Myocyte (in vitro differentiated cells): ENCODE measurements at places on chromosomes 2 and 18. TPM values are rescaled to one million over a fixed set of nuclear protein-coding genes. Genes with fewer than 3 reads are reported as not detected.

DNA sequence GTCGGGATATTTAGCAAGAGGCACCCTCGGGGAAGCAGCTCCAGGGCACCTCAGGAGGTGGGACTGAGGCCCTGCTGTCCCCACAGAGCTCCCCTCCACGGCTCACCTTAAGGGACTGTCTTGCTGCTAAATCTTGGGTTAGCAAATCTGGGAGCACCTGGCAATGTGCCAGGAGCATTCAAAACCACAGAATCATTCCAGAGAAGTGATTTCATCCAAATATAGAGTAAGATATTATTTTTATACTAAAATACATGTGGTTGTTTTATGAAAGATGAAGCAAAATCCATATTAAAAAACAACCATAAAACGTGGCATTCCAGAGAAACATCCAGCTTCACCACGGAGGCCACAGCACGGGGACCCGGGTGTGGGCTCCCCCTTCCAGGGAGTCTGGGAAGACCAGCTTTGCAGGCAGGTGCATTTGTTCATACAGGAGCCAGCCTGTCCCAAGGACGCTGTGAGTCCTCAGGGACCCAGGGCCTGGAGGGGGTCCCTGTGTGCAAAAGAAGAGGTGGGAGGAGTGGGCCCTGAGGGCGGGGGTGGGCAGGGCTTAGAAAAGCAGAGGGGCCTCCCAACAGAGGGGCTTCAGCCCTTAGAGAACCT, 16.3 kb downstream of the HS1BP3 start:
- peak; percentile 72 for DNase-seq

GRCh38 chr2:70340761-70341476, 39.1 kb upstream of the FAM136A start:
- DNase-seq: peak; percentile 49

- peak; percentile 79 for DNase-seq
These were observed 6.5 kb upstream of the KCNG2 start for GRCh38 chr18:79790996-79791972.

DNA sequence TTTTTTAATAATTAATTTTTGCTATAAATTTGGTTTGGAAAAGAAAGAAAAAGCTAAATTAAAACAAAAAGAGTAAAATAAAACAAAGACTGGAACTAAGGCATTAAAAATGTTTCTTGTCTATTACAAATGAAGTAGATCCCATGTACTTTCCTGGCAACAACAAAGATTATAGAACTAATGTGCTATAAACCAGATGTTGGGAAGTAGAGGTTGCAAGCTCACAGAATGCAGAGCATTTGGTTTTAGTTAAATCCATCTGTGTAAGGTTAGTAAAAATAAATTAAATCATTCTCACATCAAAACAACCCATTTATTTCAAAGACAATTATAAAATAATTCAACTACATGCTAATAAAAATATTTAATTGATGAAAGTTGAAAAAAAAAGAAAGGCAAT, 157.2 kb upstream of the ZC3H15 start:
- no peak for DNase-seq

- DNase-seq: peak; percentile 59
These were observed 44.1 kb downstream of the ATOH8 start for GRCh38 chr2:85797921-85798320.

- DNase-seq: no peak
These were observed 221.8 kb downstream of the MREG start for GRCh38 chr2:215791481-215791937.

DNA sequence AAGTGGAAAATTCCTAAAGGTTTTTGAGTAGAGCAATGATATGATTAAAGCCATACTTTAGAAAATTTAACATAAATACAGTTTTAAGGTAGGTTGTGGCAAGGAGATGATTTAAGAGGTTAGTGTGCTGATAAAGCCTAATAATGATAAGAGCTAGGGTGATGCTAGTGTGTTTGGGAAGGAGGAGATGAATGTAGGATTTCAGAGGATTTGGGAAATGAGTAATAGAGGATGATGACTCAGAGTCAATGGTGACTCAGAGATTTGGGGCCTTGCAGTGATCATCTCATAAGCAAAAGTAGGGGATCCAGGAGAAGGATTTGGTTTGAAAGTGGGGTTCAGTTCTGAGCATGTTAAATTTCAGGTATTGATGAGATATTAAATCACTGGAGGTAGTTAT, 23.3 kb downstream of the STAMBP start:
- peak; percentile 56 for DNase-seq

DNA sequence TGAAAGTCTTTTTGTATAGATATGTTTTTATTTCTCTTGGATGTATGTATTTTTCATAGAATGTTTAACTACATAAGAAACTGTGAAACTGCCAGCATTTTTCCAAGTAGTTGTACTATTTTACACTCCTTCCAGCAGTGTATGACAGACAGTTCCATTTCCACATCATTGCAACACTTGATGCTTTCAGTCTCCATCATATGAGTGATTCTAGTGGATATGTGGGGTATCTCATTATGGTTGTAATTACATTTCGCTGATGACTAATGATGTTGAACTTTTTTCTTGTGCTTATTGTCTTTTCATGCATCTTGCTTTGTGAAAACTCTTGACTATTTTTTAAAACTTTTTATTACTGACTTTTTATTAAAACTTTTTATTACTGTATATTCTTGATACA, 101.4 kb downstream of the ARHGAP28 start:
- DNase-seq: no peak

GRCh38 chr2:41933046-41933420, 114.8 kb upstream of the PKDCC start:
- peak; percentile 72 for DNase-seq

GRCh38 chr18:58456625-58457024, 172.3 kb downstream of the ALPK2 start:
- DNase-seq: no peak

DNA sequence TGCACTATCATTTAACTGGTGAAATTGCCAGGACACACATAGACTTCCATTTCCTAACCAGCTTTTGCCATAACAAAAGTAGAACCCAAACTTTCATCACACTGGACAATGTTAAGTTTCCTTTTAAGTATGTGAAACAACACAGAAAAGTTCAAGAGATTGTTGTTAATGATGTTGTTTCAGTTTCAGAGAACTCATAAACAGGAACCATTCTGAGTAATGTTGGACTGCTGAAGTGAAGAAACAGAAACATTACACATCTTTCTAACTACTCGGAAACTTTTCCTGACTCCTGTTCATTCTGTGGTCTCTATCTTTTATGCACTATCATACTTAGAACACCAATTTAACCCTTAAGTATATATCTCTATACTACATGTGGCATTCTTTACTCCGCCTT, 179.2 kb downstream of the RIT2 start:
- no peak for DNase-seq

DNA sequence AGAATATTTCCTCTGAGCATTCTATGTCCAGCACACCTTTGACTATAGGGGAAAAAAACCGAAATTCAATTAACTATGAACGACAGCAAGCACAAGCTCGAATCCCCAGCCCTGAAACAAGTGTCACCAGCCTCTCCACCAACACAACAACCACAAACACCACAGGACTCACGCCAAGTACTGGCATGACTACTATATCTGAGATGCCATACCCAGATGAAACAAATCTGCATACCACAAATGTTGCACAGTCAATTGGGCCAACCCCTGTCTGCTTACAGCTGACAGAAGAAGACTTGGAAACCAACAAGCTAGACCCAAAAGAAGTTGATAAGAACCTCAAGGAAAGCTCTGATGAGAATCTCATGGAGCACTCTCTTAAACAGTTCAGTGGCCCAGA, 79.4 kb upstream of the FAM117B start:
- DNase-seq: peak; percentile 59

GRCh38 chr18:50729986-50730385, 89.8 kb downstream of the MRO start:
- no peak for DNase-seq

DNA sequence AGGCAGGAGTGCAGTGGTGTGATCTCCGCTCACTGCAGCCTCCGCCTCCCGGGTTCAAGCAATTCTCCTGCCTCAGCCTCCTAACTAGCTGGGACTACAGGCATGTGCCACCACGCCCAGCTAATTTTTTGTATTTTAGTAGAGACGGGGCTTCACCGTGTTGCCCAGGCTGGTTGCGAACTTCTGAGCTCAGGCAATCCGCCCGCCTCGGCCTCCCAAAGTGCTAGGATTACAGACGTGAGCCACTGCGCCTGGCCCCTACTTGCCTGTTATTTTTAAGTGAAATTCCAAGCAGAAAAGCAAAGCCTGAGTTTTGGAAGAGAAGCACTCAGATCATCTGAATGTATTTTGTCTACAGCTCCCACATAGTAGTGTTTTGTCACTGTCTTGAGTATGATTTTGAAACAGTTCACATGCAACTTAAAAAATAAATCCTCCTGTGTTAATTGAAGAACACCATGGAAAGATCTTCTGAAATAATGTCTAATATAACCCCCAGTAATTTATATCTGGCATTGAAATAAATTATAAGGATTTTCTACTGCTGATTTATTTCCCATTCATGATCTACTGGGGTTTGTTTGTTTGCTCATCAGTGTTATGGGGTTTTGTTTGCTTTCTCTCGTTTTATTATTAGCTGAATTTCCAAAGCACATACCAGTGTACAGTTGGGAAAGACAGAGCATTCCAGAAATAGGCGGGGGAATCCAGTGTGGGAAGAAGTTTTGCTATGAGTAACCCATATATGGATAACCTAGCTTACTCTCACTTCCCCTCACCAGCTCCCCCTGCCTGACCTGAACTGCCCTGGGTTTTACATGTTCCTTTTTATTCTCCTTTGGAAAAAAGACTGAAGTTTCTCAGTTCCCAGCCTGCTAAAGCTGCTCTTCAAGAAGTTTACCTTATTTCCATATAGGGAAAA, 80.1 kb upstream of the MAP3K20 start:
- DNase-seq: peak; percentile 85

- DNase-seq: no peak
These were observed 375.3 kb downstream of the PIK3C3 start for GRCh38 chr18:42330296-42330695.

Gene FAM124B
- 0.10 and 0.32 TPM in 2 replicates for total RNA-seq

Gene DCDC2C
- not detected in 2 replicates for total RNA-seq

Gene SOWAHC
- 3.2 and 3.9 TPM in 2 replicates for total RNA-seq

Gene PER2
- total RNA-seq: 3.1 and 6.6 TPM in 2 replicates

Gene TMEM214
- total RNA-seq: 78.4 and 103 TPM in 2 replicates

Gene ERBB4
- total RNA-seq: 0.16 TPM in 1 of 2 replicates, not detected in the other

Gene ZNF521
- total RNA-seq: 27.2 and 40.5 TPM in 2 replicates

Gene TSHZ1
- 6.1 and 6.8 TPM in 2 replicates for total RNA-seq

Gene KHK
- 0.21 and 0.24 TPM in 2 replicates for total RNA-seq
